Activated CD8-positive, alpha-beta memory T cell treated with anti-CD3 and anti-CD28 coated beads for 36 hours (primary cell): ENCODE measurements at places on chromosomes 1 and 21. TPM values are rescaled to one million over a fixed set of nuclear protein-coding genes. Genes with fewer than 3 reads are reported as not detected.

The GAS5 gene
- 977 TPM for total RNA-seq

The NEGR1 gene
- total RNA-seq, result not detected

The IL10 gene
- 6.4 TPM for total RNA-seq

The RHBDL2 gene
- total RNA-seq, result not detected

The NUF2 gene
- 31.7 TPM for total RNA-seq

The NBL1 gene
- 41.1 TPM for total RNA-seq

The CCDC190 gene
- not detected for total RNA-seq

The CXADR gene
- 0.63 TPM for total RNA-seq

The DIO1 gene
- total RNA-seq, result not detected

The PGLYRP3 gene
- total RNA-seq, result not detected
